ENCODE measurements at places on chromosomes 13 and 19. TPM values are rescaled to one million over a fixed set of nuclear protein-coding genes. Genes with fewer than 3 reads are reported as not detected.

DNA sequence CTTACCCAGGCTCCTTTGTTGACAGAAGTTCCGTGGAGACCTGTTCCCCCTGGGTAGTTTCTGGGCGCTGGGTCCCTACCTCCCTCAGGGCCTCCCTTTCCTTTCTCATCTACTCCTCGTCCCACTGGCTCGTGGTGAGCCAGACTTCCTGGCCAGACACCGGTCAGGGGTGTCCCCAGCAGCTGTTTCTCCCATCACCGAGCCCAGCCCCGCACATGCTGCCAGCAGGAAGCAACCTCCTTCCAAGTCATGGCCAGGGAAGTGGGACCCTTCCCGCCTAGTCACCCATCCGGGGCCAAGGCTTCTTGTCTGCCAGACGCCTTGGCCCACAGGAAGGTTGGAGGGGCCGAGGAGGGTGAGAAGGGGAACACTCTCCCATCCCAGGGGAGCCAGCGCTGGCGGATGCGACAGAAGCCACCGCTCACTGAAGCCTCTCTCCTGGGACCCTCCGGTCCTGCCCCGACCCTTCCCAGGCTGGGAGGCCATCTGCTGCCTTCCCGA is 5.7 kb downstream of the PAK4 start:
- DNase-seq, result no peak

GRCh38 chr19:57566396-57567265 is 7.0 kb upstream of the ZNF550 start:
- no peak for DNase-seq

DNA sequence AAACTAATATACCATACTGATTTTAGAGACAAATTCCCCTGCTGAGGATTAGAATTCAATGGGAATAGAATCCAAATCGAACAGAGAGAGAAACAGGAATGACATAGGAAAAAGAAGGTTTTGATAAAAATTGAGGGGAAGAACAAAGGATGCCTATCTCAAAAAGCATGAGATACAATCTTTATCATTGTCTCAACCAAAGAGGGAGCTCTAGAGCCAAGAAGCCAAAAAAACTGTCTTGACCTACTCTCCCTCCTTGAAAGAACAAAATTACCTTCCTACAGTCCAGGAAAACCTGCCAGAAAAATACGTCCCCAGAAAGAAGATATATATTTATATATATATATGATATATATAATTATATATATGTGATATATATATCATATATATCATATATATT is 39.2 kb upstream of the MIR17HG start:
- DNase-seq, result no peak

DNA sequence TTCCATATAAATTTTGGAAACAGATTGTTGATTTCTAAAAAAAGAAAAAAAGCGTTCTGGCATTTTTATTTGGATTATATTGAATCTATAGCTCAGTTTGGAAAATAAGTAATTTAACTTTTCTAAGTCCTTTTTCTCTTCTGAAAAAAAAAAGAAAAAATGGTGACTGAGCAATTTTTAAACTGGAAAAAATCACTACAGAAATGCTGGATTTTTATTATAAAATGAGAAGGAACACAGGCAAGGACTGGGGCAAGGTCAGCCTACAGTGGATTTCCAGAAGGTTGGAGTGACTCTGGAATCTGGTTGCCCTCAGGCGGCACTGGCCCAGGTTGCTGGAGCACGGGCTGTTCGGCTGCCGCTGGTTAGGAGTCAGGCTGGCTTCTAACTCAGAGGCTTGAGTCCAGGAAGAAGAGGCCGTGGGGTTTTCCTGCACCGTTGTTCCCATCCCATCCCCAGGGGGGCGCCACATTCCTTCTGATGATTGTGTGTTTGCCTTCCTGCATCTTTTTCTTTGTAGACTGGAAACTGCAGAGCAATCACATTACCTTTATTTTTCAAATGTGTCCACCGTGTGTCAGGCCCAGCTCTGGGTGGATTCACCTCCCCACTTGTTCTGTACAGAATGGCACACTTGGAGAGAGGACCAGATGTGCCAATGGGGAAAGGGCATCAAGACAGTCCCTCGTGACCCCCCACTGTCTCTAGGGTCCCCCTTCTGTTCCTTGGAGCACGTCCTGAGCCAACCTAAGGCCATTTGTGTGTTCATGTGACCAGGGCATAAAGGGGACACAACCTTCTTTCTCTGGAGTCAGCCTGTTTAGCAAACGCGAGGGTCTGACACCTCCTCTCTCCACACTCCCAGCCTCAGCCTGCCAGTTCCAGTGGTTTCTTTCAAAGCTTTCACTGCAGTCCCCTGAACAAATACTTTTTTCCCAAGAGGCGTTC is 44.5 kb upstream of the GTF3A start:
- peak; percentile 76 for DNase-seq

Gene ICAM5
- total RNA-seq, result 0.83 TPM

Gene PABPC3
- 0.42 TPM for total RNA-seq

Measured in activated naive CD8-positive, alpha-beta T cell treated with anti-CD3 and anti-CD28 coated beads, Interleukin-2, amount 10 ng/mL, durations not matched to agents 7 days and 5 days (primary cell).